ENCODE measurements at places on chromosomes 3 and 15.
A peak's percentile ranks its signal among the peaks of the same experiment; 100 is the strongest.

GRCh38 chr3:195129072-195129643, 141.8 kb downstream of the XXYLT1 start:
- DNase-seq: no peak

DNA sequence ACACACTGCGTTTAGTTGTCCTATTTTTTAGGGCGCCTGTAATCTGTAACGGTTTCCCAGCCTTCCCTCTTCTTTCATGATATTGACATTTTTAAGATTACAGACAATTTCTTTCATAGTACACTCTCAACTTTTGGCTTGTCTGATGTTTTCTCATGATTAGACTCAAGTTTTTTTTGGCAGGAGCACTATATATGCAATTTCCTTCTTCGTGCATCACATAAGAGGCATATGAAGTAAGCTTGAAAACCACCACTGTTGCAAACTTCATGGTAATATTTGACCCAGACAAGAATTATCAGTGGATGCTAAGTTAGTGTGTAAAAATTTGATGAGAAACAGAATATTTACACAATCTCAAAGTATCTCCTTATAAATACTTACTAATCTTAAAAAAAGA, 119.2 kb upstream of the CMC1 start:
- no peak for DNase-seq

GRCh38 chr15:39409876-39410530, 170.9 kb upstream of the THBS1 start:
- no peak for DNase-seq

- no peak for DNase-seq
Observed at GRCh38 chr3:104933972-104934371, 432.7 kb upstream of the ALCAM start.

- DNase-seq: no peak
Observed at GRCh38 chr3:169240786-169241486, 422.6 kb downstream of the MECOM start.

DNA sequence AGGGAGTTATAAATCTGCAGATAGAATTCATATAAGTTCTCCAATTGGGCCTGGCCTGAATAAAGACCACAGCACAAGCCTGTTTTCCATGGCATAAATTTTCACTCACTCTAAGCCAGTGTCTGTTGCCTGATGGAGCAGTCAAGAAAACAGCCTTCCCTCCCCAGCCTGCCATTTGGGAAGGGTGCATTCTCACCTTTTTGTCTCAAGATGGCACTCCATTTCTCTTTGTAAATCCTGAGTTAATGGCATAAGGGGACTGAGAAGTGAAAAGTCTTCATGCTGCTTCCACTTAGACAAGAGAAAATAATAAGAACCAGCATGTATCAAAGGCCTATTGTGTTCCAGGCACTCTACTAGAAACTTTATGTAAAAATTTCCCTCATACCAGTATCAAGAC, 115.6 kb upstream of the MANF start:
- no peak for DNase-seq

DNA sequence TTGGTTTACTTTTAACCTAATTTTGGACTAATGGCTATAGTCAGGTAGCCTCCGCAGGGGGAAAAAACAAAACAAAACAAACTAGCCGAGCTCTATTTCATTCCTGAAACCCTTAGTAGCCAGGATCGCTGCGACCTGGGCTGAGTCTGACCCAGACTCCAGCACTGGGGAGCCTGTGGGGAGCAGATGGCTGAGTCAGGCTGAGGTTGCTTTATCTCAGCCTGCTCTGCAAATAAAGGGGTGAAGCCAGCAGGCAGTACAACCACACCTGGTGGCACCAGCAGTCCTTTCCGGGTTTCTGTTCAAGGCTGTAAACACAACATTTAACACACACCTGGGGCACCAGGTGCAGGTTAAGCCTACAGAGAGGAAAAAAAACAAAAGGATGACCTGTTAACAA, 27.3 kb downstream of the ABHD2 start:
- DNase-seq: no peak

DNA sequence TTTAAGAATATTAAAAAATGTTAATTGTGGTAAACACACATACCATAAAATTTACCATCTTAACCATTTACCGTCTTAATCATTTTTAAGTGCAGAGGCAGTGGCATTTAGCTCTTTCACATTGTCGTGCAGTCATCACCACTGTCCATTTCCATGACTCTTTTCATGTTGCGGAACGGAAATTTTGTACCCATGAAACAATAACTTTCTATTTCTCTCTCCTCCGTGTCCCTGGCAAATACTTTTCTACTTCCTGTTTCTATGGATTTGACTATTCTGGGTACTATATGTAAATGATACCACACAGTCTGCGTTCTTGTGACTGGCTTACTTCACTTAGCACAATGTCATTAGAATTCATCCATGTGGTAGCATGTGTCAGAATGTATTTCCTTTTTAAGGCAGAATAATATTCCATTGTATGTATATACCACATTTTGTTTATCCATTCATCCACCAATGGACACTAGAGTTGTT, 27.9 kb downstream of the AKAP13 start:
- no peak for DNase-seq

GRCh38 chr3:67192466-67192865, 194.4 kb downstream of the KBTBD8 start:
- DNase-seq: no peak

DNA sequence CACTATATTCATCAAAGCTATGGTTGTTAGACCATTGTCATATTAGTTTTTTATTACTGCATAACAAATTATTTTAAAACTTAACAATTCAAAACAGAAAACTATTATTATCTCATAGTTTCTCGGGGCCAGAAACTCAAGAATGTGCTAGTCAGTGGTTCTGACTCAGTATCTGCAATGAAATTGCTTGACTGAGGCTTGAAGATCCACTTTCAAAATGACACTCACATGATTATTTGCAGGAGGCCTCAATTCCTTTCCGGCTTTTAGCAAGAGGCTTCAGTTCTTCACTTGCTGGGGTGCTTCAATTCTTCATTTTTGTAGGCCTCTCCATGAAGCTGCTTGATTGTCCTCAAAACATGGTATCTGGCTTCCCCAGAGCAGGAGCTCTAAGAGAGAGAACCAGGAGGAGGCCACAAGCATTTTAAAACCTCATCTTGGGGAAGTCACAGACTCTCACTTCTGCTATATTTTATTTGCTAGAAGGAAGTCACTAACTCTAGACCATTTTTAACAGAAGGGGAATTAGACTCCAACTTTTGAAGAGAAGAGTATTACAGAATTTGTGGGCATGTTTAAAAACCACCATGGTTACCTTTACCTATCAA, 383.7 kb downstream of the MFSD1 start:
- DNase-seq: no peak

GRCh38 chr3:120495809-120496208, 45.0 kb upstream of the FSTL1 start:
- no peak for DNase-seq

DNA sequence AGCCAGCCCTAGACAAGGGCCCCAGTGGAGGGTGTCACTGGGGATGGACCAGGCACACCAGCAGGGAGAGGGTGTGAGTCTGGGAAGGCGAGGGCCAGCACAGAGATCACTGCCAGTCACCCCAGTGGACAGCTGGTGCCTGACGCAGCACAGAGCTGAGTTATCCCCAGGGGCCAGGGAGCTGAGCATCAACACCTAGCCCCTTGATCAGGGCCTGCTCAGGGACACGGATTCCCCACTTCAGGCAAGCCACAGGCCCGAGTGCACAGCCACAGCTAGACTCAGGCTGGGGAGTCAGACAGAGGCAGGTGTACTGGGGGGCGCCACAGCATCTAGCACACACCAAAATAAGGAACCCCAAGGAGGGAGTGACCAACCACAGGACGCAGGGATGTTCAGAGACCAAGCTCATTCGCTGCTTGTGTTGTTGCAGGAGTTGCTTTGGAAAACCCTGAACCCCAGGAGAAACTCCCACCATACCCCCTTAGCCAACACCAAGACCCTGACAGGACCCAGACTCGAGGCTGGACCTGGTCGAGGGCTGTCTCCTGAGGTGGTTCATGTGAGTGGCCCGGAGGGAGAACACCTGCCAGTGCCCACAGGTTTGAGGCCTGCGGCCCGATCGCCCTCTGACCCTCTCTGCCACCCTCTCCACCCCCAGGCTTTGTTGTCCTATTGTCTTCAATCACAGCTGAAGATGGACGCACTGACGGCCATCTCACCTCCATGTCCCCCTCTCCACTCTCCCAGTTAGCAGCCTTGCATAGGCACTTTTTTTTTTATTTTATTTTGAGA, 146.8 kb downstream of the TPRA1 start:
- no peak for DNase-seq

DNA sequence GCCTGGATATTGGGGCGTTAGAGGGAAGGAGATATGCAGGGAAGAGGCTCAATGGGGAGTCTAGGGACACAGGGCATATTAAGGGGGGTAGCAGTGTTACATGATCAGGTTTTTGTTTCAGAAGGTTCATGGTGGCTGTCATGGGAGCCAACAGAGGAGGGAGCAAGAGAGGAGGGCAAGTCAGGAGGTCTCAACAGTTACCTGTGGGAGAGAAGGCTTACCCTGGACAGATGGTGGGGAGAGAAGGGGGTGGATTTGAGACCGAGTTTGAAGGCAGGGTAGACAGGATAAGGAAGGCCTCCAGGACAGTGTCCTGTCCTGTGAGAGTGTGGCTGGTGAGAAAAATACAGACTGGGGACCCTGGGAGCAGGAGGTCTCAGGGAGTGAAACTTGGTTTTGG, 3.8 kb upstream of the WNT7A start:
- DNase-seq: no peak

DNA sequence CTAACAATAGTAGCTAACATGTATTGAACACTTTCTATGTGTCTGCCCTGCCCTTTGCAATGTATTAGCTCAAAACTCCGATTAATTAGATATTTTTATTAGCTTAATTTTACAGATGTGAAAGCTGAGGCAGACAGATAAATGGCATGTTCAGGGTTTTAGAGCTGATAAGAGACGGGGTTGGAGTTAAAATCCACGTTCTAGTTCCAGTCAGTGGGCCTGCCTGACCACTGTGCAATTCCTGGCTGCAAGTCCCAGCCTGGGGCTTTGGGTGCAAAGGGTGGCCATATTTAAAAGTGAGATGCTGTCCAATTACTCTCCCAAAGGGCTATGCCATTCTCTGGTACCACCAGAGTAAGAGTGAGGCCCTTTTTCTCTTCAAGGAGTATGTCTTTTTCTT, 33.2 kb downstream of the FOXL2 start:
- peak; percentile 50 for DNase-seq

DNA sequence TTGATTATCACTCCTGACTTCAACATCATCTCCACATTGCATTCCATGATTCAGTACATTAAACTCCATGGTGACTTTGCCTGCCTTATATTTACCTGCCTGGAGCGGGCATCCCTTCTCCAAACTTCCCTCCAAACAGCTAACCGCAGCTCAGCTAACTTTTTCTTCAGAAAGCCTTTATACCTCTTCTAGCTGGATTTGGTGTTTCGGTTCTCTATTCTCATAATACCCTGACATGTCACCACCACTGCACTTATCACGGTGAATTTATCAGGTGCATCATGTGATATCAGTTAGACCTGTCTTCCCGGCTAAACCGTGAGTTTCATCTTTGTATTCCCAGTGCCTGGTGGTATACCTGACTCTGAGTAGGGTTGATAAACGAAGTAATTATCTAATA, 367.6 kb downstream of the UNC13C start:
- DNase-seq: no peak

- DNase-seq: no peak
Observed at GRCh38 chr15:25061808-25062550, 107.2 kb downstream of the SNRPN start.

GRCh38 chr3:29608414-29609327, 327.8 kb downstream of the RBMS3 start:
- DNase-seq: no peak

DNA sequence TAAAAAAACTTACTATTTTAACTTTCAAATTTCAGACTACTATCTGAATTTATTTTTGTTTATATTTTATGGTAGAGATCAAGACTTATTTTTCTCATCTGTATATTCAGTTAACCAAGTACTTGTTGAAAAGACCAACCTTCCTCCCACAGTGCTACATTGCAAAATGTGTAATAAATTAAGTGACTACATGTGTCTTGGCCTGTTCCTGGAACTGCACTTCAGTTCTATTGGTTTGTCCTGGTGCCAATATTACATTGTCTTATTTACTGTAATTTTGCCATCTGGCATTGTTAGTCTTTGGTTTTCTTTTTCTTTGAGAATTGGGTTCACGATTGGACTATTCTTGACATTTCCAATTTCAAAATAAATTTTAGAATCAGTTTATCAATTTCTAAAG, 138.4 kb upstream of the KCNMB2 start:
- DNase-seq: no peak

DNA sequence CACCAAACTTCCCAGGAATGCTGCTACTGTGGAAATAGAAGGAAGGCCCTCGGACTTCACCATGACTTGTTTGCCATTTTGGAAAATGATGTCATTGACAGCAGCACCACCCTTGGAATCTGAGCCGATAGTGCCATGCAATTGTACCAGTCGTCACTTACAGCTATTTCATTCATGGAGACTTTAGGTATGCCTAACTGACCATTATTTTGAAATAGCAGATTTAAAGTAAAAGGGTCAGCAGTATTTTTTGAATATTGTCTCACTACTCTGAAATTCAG, 66.0 kb upstream of the ARL8B start:
- no peak for DNase-seq

DNA sequence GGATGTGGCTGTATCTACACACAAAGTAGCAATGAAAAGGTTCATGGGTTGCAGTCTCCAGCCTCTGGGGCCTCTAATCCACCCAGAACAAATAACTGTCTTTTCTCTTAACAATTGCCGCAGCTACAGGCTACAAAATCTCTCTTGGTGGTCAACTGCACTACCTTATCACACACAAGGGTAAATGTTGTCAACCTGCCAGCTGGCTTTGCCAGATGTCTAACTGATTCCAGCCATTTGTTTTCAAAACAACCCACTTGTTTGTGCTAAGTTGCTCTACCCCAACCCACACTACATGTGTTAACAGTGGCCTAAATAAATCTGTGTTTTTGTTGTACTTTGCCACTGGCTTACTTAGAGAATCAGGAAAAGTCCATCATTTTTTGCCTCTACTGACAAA, 447.3 kb downstream of the TAFA4 start:
- no peak for DNase-seq

GRCh38 chr15:83887961-83888360, 234.0 kb downstream of the ADAMTSL3 start:
- no peak for DNase-seq

DNA sequence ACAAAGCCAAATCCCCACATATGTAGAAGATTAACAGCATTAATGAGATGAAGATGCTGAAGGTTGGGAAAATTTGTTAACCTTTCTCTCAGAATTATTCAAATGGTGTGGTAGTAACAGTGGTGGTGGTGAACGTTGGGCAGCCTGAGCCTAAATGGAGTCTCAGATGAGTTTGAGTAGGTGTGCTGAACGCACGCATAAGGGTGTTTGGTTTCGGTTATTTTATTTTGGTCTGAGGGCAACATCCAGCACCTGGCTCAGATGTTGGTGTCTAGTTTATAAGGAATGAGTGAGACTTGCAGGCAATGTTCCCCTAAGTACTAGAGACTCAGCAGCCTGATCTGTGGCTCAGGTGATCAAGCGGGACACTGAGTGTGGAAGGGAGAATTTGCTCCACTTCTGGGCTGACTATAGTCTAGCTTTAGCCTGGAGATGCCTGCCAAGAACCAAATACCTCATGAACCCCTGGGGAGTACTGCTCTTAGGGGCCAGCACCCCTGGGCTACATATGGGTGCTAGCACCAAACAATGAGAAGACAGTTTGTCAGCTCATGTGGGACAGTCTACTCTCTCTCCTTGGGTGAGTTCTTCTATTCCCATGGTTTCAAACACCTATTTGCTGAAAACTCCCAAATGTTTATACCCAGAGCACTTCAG, 39.5 kb upstream of the ATP2C1 start:
- no peak for DNase-seq

Measured in hematopoietic multipotent progenitor cell treated with erythropoietin and hydrocortisone succinate and interleukin-3 and kit ligand, for 6 days (in vitro differentiated cells).